ENCODE measurements at places on chromosomes 1 and 21. TPM values are rescaled to one million over a fixed set of nuclear protein-coding genes. Genes with fewer than 3 reads are reported as not detected.

Gene TNFRSF9
- total RNA-seq: 0.06 TPM

- H3K27me3 ChIP-seq: no peaks in the 10 kb centered on the region
- no peak for DNase-seq
- no peak overlapping the region for H3K27ac ChIP-seq
- H3K4me1 ChIP-seq: no peaks in the 10 kb centered on the region
- no peaks in the 10 kb centered on the region for H3K36me3 ChIP-seq
Measured at GRCh38 chr1:202576816-202577215, 133.4 kb downstream of the SYT2 start.

- no peak overlapping the region for H3K4me3 ChIP-seq
- no peak overlapping the region for H3K27ac ChIP-seq
- no peak for DNase-seq
- H3K36me3 ChIP-seq: no peaks in the 10 kb centered on the region
- H3K4me1 ChIP-seq: peaks cover 18% of the 10 kb centered on the region
Measured at GRCh38 chr1:205596876-205597275, 34.9 kb downstream of the ELK4 start.

GRCh38 chr1:117846674-117847425 lies 82.6 kb downstream of the GDAP2 start:
- H3K4me3 ChIP-seq: no peak overlapping the region
- DNase-seq: no peak
- H3K4me1 ChIP-seq: no peaks in the 10 kb centered on the region
- H3K27me3 ChIP-seq: no peaks in the 10 kb centered on the region

GRCh38 chr1:223717695-223718363 lies 5.5 kb downstream of the CAPN2 start:
- H3K36me3 ChIP-seq: no peaks in the 10 kb centered on the region
- DNase-seq: no peak
- no peak overlapping the region for H3K4me3 ChIP-seq
- peaks cover 24% of the 10 kb centered on the region for H3K4me1 ChIP-seq

GRCh38 chr1:183470961-183471742 lies 1.1 kb upstream of the SMG7 start:
- H3K27me3 ChIP-seq: no peaks in the 10 kb centered on the region
- DNase-seq: peak; percentile 73
- H3K36me3 ChIP-seq: no peaks in the 10 kb centered on the region
- H3K4me3 ChIP-seq: peak overlapping the region; percentile 78
- peak overlapping the region; percentile 96 for H3K27ac ChIP-seq
- peaks cover 6% of the 10 kb centered on the region for H3K4me1 ChIP-seq

Gene SDHB
- total RNA-seq: 96.1 TPM

Gene A3GALT2
- 0.87 TPM for total RNA-seq

Gene CR2
- 1.3 TPM for total RNA-seq

DNA sequence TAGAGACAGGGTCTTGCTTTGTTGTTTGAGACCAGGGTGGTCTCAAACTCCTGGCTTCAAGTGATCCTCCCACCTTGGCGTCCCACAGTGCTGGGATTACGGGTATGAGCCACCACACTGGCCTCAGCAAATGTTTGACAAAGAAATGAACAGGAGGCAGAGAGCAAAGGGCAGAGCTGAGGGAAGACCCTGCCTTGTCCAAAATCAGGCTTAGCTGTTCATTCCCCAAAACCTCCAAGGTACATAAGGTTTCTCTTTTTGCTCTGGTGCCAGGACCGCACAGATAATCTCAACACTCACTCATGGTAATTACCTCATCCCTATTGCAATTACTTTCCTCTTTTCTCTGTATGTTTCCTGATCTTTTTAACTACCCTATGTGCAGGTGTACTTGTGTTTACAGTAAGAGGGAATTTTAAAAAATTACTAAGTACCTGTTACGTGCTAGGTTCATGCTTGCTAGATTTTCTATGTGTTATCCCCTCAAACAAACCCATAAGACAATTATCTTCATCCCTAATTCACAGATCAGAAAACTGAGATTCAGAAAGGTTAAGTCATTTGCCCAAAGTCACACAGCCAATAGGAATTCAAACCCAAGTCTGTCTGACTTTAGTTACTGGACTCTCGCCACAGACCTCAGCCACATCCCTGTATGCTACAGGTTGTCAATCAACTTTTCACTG lies 11.5 kb downstream of the ASAP3 start:
- no peaks in the 10 kb centered on the region for H3K27me3 ChIP-seq
- no peaks in the 10 kb centered on the region for H3K36me3 ChIP-seq
- no peak for DNase-seq
- H3K27ac ChIP-seq: no peak overlapping the region
- H3K4me3 ChIP-seq: no peak overlapping the region

GRCh38 chr1:173205146-173206051 lies 1.7 kb downstream of the TNFSF4 start:
- H3K4me3 ChIP-seq: no peak overlapping the region
- DNase-seq: peak; percentile 26
- H3K4me1 ChIP-seq: peaks cover 3% of the 10 kb centered on the region
- no peaks in the 10 kb centered on the region for H3K27me3 ChIP-seq
- no peaks in the 10 kb centered on the region for H3K36me3 ChIP-seq
- no peak overlapping the region for H3K27ac ChIP-seq

Gene SPATA21
- total RNA-seq: 2.7 TPM

GRCh38 chr1:167067904-167068303 lies 22.3 kb downstream of the GPA33 start:
- H3K36me3 ChIP-seq: no peaks in the 10 kb centered on the region
- no peak overlapping the region for H3K27ac ChIP-seq
- no peak overlapping the region for H3K4me3 ChIP-seq

DNA sequence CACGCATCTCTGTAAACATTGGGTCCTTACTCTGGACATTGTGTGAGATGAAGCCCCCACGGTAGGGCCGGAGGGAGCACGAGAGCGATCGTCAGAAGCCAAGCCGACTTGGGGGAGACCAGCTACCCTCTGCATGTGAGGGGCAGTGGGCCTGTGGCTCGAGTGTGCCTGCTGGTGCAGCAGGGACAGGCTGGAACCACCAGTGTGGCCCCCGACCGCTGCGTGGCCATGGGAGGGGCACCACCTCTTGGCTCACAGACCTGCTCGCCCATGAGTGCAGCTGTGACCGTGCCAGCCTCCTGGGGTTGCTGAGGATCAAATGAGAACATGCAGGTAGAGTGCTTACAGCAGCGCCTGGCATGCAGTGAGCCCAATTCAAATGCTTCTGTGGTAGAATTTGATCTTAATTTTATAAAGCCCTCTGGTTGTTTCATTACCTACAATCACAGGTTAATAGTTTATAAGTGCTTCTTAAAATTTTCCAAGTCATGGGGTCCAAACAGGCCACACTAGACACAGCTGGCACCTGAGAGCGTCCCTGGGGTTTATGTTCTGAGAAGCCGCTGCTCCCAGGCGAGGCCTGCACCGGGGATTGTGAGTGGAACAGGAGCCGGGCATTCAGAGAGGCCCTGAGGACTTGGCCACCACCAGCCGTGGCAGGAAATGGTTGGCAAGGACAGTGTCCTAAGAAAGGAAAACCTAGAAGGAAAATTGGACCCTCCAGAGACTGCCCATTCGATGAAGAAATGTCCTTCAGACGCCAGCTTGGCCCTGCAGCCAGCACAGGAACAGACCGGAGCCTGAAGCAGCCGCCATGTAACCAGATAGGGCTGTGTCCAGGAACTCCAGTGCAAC lies 22.6 kb upstream of the ADARB1 start:
- H3K27ac ChIP-seq: no peak overlapping the region
- H3K27me3 ChIP-seq: no peaks in the 10 kb centered on the region
- H3K36me3 ChIP-seq: no peaks in the 10 kb centered on the region
- H3K4me1 ChIP-seq: no peaks in the 10 kb centered on the region

DNA sequence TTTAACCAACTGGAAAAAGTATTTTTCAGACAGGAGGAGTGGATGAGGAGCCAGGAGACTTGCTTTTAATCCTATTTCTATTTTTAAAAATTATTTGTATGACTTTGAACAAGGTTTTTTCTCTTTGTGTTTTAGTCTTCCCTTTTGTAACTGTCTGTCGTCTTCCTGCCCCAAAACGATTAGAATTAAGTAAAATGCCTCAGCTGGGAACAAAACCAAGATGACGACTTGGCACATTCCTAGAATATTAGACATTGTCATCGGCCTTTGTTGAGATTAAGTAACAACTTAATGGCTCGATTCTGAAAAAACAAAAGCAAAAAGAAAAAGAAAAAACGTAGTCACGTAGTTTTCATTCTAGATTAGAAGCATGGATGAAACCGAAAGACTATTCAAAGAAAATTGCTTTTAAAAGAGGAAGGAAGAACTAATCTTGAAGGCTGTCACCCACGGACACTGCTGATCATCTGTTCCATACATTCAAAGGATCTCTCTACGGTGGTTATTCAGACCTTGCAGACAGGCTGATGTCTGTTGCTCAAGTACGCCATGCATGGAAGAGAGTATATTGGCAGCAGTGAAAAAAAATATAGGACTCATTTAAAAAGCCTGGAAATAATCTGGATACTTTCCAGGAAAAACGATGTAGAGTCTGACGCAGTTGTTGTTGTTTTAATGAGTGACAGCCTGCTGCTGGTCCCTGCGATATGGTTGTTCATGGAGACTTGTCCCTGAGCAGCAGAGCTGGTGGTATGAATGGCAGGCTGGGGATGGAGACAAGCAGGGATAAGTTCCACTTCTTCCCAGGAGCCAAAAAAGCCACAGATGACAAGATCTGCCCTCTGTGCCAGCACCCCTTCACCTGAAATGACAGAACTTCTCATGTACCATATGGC lies 16.8 kb downstream of the GNG4 start:
- H3K27ac ChIP-seq: no peak overlapping the region
- no peaks in the 10 kb centered on the region for H3K27me3 ChIP-seq
- no peak overlapping the region for H3K4me3 ChIP-seq
- H3K36me3 ChIP-seq: no peaks in the 10 kb centered on the region

- no peak overlapping the region for H3K4me3 ChIP-seq
- peaks cover 33% of the 10 kb centered on the region for H3K4me1 ChIP-seq
- no peaks in the 10 kb centered on the region for H3K27me3 ChIP-seq
- H3K27ac ChIP-seq: peak overlapping the region; percentile 95
- H3K36me3 ChIP-seq: no peaks in the 10 kb centered on the region
Measured at GRCh38 chr1:226937940-226938725, 2.0 kb upstream of the COQ8A start.

Gene CYB561D1
- 8.0 TPM for total RNA-seq

- DNase-seq: no peak
- H3K4me3 ChIP-seq: no peak overlapping the region
- no peaks in the 10 kb centered on the region for H3K27me3 ChIP-seq
- no peak overlapping the region for H3K27ac ChIP-seq
Measured at GRCh38 chr1:236392182-236392581, 1.9 kb upstream of the EDARADD start.

- no peaks in the 10 kb centered on the region for H3K36me3 ChIP-seq
- H3K4me1 ChIP-seq: no peaks in the 10 kb centered on the region
- no peak overlapping the region for H3K27ac ChIP-seq
- no peaks in the 10 kb centered on the region for H3K27me3 ChIP-seq
- no peak overlapping the region for H3K4me3 ChIP-seq
- DNase-seq: no peak
Measured at GRCh38 chr1:45211076-45211475, 4.7 kb upstream of the ZSWIM5 start.

GRCh38 chr1:61420909-61421835 lies 303.8 kb downstream of the TM2D1 start:
- H3K36me3 ChIP-seq: no peaks in the 10 kb centered on the region
- H3K4me3 ChIP-seq: no peak overlapping the region
- no peak overlapping the region for H3K27ac ChIP-seq
- H3K27me3 ChIP-seq: no peaks in the 10 kb centered on the region
- H3K4me1 ChIP-seq: peaks cover 7% of the 10 kb centered on the region
